ENCODE measurements at places on chromosomes 2 and 18.

DNA sequence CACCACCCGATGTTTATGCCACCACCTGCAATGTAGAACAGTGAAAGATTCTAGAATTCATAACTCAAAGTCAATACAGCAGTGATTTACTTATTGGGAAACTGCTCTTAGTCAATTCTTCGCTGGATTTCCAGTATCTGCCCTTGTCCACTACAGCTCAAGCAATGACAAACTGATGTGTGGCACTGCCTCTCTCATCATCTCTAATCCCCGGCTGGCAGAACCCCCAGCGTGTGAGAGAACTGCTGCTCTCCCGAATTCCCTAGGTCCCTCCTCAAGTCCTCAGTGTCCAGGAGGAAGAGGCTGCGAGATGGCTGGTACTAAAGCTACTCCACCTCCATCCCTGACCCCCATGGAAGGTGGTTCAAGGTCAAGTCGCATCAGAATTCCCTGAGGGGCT, 1.6 kb downstream of the TXNL4A start:
- DNase-seq = no peak

DNA sequence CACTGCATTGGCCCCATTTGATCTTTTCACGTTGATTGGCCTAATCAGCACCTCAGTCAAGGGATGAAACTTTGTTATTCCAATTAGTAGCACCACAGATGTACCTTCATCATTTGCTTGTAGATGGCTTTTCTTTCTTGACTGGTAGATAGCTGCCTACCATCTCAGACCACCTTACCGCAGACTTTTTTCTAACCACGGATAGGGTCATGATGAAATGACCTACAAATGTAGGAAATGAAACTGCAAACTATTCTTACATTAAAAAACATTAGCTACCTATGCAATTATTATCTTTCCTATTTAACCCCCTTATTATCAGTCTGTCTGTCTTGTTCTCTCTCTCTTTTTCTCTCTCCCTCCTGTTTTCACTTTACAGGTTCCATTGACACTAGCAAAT, 22.4 kb upstream of the SLC25A52 start:
- DNase-seq = no peak

DNA sequence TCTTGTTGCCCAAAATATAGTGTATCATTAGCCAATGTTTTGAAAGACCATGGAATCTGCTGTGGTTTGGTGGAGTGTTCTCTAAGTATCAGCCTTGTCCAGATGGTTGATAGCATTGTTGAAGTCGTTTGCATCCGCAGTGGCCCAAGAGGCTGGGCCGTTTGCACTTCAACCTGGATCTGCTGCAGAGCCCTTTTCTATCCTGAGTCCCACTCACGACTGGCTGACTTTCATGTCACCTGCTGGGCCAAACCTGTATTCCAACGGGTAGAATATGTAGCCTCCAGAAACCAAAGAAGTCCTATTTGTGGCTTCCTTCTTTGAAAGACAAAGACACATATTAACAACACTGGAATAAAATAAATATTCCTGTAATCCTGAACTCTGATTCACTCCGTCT, 1154.1 kb downstream of the RPIA start:
- no peak for DNase-seq

- no peak for DNase-seq
These were observed 358.3 kb upstream of the SMIM21 start for GRCh38 chr18:75785834-75786233.

GRCh38 chr2:191950132-191950874, 103.4 kb upstream of the CAVIN2 start:
- DNase-seq = no peak

DNA sequence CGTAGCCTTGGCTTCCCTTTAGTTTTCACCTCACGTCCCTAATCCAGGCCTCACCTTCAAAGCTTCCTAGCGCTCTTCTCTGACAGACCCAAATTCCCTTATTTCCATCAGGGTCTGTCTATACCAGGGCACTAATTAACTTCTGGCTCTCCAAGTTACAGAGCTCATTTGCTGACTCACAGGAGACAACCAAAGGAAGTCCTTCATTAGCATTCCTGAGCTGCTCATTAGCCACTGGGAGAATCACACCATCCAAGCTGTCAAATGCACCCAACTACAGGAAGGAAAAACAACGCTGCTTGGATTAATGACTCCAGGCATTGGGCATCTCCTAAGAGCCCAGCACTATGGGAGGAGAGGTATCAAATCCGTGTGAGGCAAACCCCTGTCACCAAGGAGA, 109.8 kb upstream of the ALK start:
- no peak for DNase-seq

DNA sequence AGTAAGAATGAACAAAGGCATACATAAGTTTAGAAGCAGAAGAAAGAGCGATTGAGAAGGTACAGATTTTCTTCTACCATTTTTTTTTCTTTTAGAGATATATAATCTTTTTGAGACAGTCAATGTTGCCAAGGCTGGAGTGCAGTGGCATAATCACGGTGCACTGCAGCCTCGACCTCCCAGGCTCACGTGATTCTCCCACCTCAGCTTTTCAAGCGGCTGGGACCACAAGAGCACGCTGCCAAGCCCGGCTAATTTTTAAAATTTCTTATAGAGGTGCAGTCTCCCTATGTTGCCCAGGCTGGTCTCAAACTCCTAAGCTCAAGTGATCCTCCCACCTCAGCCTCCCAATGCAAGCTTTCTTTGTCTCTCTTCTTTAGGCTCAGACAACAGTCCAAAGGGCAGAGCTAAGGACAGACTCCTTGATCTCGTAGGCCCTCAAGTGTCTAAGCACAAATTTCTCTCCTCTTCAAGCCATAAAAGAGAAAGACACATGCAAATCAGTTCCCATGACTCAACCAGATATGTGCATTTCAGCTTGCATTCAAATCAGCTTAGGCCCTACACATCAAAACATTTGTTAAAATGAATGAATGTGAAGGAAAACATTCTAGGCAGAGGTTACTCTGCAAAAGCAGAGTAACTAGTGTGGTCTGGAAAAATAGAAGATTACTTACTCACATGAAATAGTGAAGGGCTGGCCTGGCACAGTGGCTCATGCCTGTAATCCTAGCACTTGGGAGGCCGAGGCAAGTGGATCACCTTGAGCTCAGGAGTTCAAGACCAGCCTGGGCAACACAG, 18.0 kb downstream of the ITSN2 start:
- no peak for DNase-seq

- no peak for DNase-seq
These were observed 284.8 kb downstream of the MREG start for GRCh38 chr2:215728504-215729065.

DNA sequence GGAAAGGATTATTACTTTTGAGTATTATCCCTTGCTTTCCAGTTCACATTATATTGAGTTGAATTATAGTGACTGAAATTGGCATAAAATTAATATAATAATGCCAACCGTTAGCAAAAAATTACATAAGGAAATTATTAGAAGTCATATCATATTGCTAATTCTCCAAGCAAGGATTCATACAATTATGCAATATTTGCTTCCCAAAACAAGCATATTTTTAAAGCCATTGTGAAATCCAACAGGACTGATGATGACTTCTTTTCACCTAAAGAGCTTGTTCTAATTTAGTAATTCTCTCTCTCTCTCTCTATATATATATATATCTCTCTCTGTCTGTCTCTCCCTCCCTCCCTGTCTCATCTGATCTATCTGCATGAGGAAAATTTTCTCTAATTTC, 283.5 kb downstream of the DSEL start:
- DNase-seq = no peak

DNA sequence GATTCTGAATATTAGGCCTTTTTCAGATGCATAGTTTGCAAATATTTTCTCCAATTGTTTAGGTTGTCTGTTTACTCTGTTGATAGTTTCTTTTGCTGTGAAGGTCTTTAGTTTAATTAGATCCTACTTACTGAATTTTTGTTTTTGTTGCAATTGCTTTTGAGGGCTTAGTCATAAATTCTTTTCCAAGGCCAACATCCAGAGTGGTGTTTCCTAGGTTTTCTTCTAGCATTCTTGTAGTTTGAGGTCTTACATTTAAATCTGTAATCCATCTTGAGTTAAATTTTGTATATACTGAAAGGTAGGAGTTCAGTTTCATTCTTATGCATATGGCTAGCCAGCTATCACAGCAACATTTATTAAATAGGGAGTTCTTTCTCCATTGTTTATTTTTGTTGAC, 404.8 kb downstream of the LNPK start:
- no peak for DNase-seq

- no peak for DNase-seq
These were observed 545.4 kb upstream of the ZEB2 start for GRCh38 chr2:145065342-145065741.

- no peak for DNase-seq
These were observed 114.1 kb downstream of the GBX2 start for GRCh38 chr2:236054125-236054524.

GRCh38 chr2:5926871-5927512, 234.8 kb downstream of the SOX11 start:
- no peak for DNase-seq

DNA sequence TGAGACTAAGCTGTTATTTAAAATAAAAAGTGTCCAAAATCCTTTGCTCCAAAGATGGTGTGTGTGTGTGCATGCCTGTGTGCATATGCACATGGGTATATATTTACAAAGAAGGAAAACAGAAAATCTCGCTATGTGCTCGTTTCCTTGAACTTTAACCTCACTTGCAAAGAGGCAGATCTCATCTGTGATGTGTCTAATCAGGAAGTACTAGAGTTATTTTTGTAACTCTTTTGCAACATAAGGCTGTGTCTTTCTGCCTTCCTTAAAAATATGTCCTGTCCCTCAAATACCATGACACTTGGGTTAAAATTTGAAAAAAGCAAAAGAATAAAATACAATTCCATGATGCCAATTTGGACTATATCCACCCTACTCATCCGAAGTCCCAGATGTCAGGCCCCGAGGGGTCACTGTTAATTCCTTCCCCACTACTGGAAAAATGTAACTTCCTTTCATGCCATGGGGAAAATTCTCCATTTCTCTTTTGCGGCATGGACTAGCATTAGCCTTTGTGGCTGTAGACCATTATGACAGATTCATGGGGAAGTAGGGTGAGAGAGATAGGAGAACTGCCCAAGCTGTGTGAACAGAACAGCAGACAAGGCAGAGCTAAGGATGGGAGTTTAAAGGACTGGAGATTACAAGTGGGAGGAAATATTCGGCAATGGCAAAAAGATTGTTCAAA, 191.3 kb downstream of the MYO1B start:
- DNase-seq = no peak

- no peak for DNase-seq
These were observed 2.5 kb upstream of the ATG16L1 start for GRCh38 chr2:233248999-233249398.

- no peak for DNase-seq
These were observed 39.6 kb downstream of the HDHD2 start for GRCh38 chr18:47110492-47111274.

DNA sequence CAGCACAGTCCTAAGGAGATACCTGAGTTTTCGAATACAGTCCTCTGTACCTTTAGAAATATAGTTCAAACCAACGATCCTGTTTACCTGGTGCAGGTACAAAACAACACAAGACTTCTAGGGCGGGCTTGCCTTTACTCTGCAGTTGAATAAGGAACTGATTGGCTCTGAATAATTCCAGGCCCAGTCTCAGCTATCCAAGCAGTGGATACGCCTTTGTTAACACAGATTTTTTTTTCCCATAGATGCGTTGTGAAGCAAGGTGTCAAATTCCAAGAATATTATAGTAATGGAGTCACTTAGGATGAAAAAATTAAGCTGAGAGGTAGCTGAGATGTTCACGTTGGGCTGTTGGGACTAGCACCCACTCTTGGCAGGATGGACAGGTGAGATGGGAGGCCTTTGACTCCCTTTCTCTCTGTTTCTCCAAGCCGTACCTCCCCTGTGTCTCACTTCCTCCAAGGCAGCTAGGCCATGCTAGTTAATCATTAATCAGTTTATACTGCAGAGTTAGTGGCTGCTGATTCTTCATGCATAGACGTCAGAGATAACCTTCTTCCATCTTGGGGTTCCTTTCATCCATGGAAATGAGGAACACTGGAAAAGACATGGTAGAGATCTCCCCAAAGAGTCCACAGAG, 380.8 kb upstream of the ACVR2A start:
- no peak for DNase-seq

- peak; percentile 31 for DNase-seq
These were observed 93.6 kb upstream of the SMAD2 start for GRCh38 chr18:48024009-48024512.

GRCh38 chr2:236157815-236158498, 10.2 kb downstream of the GBX2 start:
- no peak for DNase-seq

DNA sequence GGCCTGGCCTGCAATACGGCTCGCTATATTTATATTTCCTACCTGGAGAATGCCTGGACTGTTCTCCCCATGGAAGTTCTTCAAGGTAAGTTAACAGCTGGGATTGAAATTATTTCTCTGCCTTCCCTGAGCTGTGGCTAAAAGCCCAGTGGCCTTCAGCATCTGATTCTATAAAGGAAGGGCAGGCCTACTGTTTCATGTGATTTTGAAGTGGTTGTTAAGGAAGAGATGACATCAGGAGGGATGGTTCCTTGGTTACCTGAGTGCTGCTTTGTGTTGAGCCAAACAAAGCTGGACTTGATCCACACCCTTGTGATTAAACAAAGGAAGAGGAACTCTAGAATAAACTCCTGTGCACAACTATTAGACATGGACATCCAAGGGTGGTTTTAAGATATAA, 61.6 kb downstream of the MFSD6 start:
- DNase-seq = no peak

GRCh38 chr2:62010632-62011256, 105.3 kb downstream of the COMMD1 start:
- DNase-seq = no peak

GRCh38 chr18:56107821-56108477, 520.0 kb upstream of the TCF4 start:
- DNase-seq = no peak

DNA sequence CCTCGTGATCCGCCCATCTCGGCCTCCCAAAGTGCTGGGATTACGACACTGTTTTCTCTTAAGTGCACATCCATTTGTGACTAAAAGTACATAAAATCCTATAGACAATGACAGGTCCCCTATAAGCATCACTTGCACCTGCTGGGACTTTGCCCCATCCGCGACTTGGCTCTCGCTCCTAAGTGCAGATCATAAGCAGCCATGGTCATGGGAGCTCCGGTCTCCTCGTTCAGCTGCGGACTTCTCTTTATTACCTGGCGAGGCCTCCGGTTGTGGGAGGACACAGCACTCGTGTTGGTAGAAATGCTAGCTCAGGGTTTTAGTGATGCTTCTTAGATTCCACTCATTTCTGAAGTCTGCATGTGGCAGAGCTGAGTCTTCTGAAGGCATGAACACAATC, 92.7 kb upstream of the ST6GAL2 start:
- no peak for DNase-seq

GRCh38 chr2:47897883-47898731, 8.2 kb downstream of the FBXO11 start:
- DNase-seq = no peak

- DNase-seq = no peak
These were observed 653.0 kb downstream of the RNF144A start for GRCh38 chr2:7570247-7570646.

DNA sequence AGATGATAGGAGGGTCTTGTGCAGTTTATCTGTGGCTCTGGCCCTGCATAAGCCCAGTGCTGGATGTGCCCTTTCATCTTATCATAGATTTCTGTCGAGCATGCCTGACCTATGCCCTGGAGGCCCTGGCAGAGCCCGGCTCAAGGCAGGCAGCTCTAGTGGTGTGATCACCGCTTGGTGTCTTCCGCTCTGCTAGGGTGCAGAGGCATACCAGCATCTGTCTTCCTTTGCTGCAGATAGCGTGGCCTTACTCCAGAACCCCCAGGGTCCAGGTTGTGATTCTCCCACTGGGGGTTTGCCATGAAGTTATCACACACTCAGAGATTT, 13.7 kb upstream of the TRAF3IP1 start:
- no peak for DNase-seq

GRCh38 chr2:121121661-121122060, 163.3 kb downstream of the TFCP2L1 start:
- DNase-seq = no peak
